ENCODE measurements at places on chromosomes 2 and 18.

GRCh38 chr2:33135645-33136044 is 188.9 kb downstream of the LTBP1 start:
- DNase-seq: no peak

GRCh38 chr2:237878-238277 is 26.0 kb downstream of the SH3YL1 start:
- no peak for DNase-seq

DNA sequence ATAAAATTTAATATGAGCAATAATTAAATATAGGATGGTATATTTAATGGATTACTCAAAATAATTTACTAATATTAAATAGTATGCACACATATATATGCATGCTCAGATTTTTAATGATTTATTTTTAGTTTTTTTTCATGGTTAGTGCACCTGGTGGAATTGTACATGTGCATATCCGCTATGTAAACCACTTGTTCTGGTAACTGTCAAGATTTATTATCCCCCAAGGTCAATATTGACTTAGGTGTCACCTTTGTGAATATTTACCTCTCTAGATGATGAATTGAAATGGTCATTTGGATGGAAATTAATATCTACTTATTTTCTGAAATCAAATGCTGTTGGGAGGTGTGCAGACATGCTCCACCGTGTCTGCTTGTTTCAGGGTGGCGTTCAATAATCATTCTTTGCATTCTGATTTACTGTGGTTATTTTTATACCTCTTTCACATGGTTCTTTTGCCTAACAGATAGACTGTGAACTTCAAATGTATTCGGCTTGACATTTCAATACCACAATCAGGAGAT is 14.7 kb downstream of the CNTNAP5 start:
- DNase-seq: no peak

- peak; percentile 11 for DNase-seq
These were observed 49.6 kb upstream of the PTH2R start for GRCh38 chr2:208356846-208357574.

DNA sequence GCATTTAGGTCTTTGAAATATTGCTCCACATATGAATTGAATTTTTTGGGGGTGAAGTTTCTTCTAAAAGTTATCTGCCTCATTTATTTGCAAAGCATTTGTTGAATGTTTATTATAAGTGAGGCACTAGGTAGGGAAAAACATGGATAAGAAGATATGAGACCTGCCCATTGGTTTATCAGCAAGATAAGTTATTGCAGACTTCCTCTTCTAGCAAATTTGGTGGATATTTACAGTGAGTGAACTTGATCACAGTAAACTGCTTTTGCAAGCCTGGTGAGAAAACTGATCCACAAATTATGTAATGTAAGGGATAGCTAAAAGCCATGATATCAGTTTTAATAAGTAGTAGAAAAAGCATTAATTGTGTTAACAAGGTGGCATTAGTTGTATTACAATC is 364.8 kb downstream of the SOCS6 start:
- no peak for DNase-seq

DNA sequence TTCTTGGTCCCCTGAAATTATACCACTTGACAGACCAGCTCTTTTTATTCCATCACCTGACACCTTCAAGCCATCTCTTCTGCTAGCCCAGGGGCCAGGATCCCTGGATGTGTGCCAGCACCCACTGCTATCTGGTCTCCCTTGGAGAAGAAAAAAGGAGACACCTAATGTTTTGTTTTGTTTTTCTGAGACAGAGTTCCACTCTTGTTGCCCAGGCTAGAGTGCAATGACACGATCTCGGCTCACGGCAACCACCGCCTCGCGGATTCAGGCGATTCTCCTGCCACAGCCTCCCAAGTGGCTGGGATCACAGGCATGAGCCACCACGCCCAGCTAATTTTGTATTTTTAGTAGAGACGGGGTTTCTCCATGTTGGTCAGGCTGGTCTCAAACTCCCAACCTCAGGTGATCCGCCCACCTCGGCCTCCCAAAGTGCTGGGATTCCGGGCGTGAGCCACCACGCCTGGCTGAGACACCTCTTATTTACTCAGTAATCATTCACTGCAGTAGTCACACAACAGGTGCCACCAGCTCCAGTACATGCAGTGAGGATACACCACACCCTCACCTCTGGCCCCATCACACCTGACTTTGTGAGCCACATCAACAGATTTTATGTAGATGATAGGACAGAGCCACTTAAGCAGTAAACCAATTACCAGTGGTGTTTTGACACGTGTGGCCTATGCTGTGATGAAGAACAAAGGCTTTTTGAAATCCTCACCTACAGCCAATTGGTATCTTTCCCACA is 42.8 kb upstream of the PCBP1 start:
- DNase-seq: no peak

DNA sequence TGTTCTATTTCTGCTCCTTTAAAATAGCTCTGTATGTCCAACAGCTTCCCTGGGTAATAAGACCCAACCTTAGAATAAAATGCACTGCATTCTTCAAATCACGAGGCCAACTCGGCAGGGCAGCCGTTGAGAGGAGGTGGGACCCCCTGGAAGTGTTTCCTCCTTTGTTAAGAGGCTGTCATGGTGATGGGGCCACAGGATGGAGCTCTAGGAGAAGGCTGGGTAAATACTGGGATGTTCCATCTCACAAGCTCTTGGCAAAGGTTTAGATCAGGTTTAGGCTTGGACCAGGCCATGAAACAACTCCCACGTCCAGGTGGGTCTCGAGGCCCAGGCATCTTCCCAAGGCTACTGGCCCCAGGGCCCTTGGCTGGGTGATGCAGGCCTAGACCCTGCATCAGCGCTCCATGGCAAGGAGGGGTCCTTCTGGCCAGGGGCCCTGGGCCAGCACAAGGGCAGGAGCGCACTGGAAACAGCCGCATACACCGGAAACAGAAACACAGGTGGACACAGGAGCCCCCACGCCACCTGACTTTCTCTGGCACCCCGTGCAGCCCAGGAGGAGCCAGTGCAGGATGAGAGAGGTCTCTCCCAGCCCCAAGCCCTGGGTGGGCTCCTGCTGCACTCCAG is 38.8 kb upstream of the OTOS start:
- no peak for DNase-seq

- no peak for DNase-seq
These were observed 95.4 kb upstream of the CHRNA1 start for GRCh38 chr2:174859563-174860169.

DNA sequence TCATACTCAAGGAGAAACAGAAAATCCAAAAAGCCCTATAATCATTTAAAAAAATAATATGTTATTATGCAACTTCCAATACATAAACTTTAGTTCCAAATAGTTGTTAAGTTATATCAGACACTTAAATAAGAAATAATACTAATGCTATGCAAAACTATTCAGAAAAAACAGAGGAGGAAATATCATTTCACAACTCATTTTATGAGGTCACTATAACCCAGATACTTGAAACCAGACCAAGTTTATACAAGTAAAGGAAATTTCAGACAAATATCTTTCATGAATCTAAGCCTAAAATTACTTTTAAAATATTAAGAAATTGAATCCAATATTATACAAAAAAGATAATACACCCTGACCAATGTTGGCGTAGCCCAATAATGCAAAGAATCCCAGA is 260.8 kb downstream of the CD226 start:
- DNase-seq: no peak

DNA sequence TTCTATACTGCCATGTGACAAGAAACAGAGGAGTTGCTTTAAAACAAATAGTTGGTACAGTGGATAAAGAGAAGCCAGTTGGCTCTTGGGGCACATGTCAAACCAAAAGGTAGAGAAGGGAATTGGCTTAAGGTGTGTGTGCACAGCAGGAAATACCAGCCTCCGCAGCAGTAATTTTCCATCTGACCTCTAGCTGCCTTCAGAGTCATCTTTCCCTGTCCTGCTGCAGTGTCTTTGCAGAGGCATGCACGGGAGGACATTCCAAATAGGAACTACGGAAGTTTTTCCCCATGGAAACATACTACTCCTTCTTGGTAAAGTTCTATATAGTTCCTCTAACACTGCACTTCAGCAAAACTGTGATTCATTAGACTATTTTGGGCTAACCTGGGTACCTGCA is 99.5 kb downstream of the RAB3GAP1 start:
- DNase-seq: no peak

- no peak for DNase-seq
These were observed 40.4 kb downstream of the CELF4 start for GRCh38 chr18:37525262-37525585.

- no peak for DNase-seq
These were observed 29.7 kb upstream of the CCDC178 start for GRCh38 chr18:33470216-33470615.

GRCh38 chr18:22844628-22845027 is 88.5 kb upstream of the RBBP8 start:
- DNase-seq: no peak

- DNase-seq: no peak
These were observed 214.2 kb downstream of the DYSF start for GRCh38 chr2:71667256-71668182.

DNA sequence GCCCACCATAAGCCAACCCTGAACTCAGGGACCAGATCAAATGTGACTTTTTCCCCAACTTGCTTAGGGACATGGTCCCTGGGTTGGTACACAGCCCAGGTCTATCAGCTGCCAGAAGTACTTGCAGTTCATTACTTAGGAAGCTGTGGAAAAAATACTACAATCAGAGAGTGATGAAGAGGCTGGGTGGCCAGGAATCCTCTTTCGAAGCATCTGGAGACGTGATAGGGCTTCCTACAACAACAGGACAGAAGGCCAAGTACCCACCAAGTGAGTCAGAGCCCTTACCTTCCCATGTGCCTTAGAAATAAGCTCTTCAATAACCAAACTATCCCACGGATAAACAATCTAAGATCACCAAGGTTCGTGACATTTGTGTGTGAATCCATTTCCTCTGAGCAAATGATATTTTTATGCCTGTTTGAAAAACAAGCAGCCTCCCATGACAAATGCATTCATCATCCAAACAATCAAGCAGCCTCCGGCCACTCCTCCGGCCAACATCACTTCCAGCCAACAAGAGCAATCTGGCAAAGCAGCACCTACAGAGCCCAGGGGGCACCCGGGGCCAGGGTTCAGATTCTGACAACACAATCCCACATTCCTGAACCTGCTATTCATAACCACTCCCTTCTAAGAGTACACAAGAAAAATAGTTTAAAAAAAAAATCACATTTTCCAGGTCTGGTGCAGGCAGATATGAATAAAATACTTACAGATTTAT is 26.4 kb downstream of the TBC1D8 start:
- peak; percentile 88 for DNase-seq

- DNase-seq: peak; percentile 40
These were observed 45.2 kb upstream of the RAB6C start for GRCh38 chr2:129934044-129934822.

DNA sequence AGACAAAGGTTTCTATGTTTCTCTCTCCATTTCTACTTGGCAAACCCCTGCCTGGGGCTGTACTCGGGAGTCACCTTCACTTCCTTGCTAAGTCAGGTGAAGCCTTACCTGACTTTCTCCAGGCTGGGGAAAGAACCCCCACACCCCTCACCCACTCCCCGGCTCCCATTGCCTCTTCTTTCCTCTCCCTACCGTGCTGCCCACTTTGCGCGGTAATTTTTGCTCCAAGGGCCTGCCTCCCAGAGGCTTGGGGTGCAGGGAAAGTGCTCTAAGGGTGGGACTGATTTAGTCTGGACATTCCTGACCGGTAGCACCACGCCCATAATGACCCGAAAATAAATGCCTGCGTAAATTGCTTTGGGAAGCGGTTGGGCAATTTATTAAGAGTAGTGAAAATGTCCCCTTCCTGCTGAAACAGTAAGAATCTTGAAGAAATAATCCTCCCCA is 49.1 kb upstream of the ATP6V1B1 start:
- DNase-seq: no peak

- DNase-seq: no peak
These were observed 1.1 kb downstream of the HNRNPLL start for GRCh38 chr2:38601463-38602135.

GRCh38 chr2:20578895-20579825 is 71.7 kb downstream of the HS1BP3 start:
- peak; percentile 87 for DNase-seq

DNA sequence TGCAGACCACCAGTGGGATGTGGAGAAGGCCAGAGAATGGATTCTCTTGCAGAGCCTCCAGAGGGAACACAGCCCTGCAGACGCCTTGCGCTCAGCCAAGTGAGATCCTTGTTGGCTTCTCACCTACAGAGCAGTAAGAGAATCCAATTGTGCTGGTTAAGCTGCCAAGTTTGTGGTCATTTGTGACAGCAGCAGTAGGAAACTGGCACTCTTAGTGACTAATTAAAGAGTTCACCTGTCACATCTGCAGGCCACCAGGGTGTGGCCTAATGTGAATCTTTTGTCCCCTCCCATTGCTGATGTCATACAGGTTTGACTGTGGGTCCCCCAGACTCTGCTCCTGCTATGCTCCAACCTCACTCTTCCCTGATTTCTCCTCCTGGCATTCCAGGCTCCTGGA is 235.9 kb downstream of the TFCP2L1 start:
- DNase-seq: no peak

DNA sequence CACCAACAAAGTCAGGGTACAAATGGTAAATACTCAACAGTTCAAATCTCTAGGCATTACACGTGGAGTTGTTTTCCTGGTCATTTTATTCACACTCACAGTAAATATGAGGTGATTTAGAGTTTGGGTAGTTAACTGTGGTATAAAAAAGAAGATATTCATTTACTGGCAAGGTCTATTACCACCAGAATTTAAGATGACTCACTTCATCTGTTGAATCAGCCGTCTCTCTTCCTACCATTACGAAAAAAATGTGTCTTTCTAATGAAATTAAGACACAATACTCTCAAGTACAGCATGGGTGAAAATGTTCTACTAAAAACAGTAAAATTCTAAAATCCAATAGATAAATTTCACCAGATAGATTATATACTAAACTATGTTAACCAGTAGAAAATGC is 21.0 kb upstream of the GPR75 start:
- peak; percentile 22 for DNase-seq

DNA sequence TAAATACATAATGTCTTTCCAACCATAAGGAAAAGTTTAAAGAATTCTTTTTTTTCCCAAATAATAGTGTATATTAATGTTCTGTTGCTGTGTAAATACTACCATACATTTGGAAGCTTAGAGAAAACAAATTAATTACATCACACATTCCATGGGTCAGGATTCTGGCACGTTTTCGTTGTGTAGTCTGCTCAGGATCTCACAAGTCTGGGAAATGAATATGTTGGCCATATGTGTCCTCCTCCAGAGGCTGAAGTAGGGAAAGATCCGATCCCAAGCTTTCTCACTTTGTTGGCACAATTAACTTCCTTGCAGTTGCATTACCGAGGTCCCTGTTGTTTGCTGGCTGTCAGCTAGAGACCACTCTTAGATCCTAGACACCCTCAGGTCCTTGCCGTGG is 83.9 kb downstream of the RPRM start:
- no peak for DNase-seq

GRCh38 chr18:37578886-37579513 is 13.4 kb upstream of the CELF4 start:
- DNase-seq: no peak

DNA sequence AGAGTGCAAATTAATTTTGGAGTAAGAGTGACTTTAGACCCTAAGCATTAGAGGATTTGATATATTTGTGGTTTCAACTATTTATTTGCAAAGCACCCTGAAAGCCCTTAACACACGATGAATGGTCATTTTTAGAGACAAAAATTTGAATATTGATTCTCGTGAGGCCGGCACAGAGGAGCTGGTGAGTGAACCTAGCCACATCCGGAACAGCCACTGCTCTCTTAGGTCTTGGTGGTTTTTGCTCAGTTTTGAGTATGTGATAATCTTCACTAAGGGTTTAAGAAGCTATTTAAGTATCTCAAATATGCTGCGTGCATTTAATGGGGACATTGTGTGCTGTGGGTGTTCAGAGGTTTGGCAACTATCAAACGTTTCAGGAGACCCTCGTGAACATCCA is 204.8 kb downstream of the TSN start:
- DNase-seq: no peak
